ENCODE measurements at places on chromosomes 11 and 22.

DNA sequence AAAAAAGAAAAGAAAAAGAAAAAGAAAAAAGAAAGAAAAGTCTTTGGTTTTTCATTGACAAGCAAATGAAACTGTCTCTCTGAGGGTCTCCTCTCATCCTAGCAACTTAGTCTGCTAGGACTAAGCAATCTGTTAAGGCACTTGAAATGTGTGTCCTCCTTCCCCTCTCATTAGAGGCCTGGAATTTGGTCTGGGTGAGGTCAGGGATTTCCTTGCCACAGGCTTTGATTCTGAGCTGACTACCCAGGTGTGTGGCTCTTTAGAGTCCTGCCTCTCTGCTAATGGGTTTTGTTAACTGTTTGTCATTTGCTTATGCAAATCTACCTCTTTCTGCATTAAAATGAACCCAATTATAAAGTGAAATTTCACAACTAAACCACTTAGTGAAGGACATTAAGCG lies 18.3 kb upstream of the PKNOX2 start:
- DNase-seq: no peak

DNA sequence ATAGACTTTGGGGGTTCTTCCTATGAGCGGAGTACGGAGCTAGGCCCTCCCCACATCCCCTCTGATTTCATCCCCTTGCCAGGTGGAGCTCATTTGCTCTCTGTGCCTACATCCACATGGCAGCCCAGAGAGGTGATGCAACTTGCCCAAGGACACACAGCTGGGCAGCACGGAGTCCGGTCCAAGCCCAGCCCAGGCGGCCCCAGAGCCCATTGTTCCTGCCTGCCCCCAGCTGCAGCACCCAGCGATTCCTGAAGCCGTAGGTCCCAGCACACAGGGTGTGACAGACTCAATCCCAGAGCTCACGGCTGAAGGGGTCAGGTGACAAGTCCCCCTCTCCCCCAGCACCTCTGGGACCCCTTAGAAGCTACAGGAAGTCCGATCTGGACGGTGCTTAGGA lies 22.2 kb upstream of the RFPL3 start:
- DNase-seq: no peak

DNA sequence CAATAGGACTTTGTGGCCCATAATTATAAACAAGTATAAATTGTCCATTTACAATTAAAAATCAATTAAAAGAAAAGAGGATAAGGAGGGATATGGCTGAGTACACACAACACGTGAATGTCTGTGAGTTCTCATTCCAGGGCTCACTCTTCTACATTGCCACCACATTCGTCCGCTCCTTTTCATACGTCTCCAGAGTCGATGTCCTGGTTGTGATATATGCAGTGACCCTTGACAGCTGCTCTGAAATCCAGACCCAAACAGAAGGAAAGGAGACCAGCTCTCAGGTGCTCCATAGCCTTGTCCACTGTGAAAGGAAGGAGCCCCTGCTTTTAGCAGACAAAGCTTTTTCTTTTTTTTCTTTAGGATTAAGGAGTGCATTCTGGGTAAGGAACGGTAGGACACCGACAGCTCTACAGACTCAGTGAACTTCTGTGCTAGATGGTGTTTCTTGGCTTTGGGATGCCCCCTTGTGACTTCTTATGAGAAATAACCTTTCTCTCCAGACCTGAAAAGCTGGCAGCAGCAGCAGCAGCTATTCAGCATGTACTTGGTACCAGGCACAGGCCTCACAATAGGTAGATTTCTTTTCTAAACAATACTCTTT lies 19.7 kb upstream of the DNAJB13 start:
- DNase-seq: peak; percentile 53

DNA sequence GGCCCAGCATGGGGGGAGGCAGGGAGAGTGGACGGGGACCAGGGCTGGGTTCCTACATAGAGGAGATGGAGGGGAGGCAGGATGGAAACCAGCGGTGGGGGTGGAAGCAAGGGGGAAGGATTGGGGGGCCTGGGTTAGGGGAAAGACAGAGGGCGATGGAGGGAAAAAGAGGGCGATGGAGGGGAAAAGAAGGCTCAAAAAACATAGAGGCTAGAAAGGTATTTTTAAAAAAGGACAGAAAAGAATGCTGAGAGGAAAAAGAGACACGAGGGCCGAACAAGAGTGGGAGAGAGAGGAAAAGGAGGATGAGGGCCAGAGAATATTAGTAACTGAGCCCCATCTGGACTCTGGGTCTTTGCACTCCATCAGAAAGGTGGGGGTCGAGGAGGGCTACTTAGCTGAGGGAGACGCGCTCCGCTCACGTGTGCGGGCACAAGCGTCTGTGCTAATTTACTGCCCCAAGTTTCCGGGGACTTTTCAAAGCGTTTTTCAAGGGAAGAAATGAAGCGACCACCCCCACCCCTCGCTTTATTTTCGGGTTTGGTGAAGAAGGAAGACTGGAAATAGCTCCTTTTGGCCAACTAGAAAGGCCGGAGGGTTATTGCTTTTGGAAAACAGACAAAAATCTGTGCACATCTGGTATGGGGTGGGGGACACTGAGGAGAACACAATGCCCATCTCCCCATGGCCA lies 14.5 kb downstream of the PAX6 start:
- no peak for DNase-seq

Data from COR-L47 (cell line).